Hematopoietic multipotent progenitor cell treated with erythropoietin and hydrocortisone succinate and interleukin-3 and kit ligand, for 15 days (in vitro differentiated cells): ENCODE measurements at places on chromosomes 2 and 18.

DNA sequence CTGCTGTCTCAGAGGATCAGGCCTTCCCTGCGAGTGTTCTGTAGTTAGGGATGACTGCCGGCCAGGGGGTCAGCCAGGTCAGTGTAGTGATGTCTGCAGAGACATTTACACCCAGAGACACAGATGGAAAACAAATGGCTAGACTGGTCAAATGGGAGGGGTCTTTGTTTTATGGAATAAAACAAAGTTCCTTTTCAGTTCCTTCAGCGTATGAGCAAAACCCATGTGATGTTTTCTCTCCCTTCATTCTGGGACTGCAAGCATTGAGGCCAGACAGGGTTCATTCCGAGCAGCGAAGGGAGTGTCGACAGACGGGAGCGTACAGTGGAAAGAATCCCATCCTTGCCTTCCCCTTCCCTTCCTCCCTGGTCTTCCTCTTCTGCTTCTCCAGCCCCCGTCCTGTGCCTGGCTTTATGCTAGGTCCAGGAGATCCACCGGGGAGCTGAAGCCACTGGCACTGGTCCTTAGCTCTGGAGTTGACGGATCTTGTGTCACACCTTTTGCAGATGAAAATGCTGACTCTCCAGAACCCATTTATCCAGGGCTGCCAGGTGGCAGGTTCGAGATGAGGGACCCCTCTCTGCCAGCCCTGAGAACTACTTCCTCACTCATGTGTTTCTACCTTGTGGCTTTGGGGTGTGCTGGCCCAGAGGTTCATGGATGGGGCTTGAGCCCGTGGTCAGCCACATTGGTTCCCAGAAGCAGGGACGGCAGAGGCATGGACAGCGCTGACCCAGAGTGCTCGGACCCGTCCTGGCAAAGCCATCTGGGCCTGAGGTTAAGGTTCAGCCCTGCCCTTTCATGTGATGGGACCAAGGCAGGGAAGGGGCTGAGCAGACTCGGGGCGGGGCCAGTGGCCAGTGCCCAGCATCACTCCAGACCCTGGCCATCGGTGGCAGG, 24.2 kb downstream of the ITGB1BP1 start:
- DNase-seq: no peak

- DNase-seq: no peak
These were observed 37.9 kb downstream of the B4GALT6 start for GRCh38 chr18:31646332-31647126.

DNA sequence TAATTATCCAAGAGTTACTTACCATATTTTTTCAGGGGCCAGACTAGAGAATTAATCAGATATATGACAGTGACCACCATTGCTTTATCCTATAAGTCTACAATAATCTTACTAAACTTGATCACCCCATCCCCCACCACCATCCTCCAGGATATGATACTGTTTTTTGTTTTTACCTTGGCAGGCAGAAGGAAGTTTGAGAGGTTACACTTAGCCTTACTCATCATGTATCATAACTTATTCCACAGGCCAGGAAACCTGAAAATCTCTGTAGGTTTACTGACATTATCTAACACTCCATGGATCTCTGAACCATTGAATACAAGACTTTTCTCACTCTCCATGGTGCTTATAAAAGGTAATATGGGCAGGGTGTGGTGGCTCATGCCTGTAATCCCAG, 602.7 kb downstream of the KCNJ3 start:
- DNase-seq: no peak

- DNase-seq: peak; percentile 93
These were observed at the start of gene CNPPD1 for GRCh38 chr2:219176818-219177551. TSS of gene CNPPD1 (minus strand) at chr2:219176925. CDS start at chr2:219176828, 97 bp downstream.

DNA sequence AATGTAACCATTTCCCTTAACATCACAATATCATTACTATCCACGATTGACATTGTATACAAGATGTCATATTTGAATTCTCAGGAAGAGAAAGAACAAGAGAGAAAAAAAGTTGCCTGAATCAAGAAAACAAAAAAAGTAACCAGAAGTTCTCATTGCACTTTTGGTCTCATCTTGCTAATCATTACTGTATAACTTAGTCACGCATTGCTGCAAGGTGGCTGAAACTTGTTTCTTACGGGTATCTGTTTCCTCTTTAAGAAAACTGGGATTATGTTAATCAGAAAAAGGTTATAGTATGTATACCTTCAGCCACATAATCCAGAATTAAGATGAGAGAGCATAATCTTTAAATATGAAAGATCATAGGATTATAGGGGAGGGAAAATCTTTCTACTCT, 639.7 kb upstream of the SYT4 start:
- DNase-seq: no peak

DNA sequence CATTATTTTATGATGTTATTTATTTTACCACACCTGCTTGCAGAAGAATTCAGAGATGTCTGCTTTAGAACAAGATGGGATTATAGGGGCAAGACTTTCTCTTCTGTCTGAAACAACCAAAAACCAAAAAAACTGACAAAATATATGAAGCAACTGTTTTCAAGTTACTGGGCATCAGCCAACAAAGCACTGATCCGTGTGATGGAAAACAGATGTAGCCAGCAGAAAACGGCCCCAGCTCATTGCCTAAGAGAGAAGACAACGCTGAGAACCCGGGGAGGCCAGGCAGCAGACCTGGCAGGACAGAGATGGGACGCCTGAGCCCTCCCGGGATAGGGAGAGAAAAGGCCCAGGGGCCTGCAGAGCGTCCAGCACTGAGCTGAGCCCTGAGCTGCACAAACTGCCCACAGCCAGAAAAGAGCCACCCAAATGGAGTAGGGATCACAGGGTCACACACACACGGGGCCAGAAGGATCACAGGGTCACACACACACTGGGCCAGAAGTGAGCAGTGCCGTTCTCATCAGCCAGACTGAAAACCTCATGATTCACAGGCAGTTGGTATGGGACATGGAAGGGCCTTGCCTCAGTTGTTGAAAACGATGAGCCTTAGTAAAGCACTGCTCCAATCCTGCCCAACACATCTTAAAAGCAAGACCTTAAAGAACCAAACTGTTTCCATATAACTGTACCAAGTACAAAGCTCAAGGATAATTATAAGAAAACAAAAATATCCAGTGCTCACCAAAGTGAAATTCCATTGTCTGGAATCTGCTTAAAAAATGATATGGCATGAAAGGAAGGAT, 12.1 kb downstream of the PXDN start:
- no peak for DNase-seq

DNA sequence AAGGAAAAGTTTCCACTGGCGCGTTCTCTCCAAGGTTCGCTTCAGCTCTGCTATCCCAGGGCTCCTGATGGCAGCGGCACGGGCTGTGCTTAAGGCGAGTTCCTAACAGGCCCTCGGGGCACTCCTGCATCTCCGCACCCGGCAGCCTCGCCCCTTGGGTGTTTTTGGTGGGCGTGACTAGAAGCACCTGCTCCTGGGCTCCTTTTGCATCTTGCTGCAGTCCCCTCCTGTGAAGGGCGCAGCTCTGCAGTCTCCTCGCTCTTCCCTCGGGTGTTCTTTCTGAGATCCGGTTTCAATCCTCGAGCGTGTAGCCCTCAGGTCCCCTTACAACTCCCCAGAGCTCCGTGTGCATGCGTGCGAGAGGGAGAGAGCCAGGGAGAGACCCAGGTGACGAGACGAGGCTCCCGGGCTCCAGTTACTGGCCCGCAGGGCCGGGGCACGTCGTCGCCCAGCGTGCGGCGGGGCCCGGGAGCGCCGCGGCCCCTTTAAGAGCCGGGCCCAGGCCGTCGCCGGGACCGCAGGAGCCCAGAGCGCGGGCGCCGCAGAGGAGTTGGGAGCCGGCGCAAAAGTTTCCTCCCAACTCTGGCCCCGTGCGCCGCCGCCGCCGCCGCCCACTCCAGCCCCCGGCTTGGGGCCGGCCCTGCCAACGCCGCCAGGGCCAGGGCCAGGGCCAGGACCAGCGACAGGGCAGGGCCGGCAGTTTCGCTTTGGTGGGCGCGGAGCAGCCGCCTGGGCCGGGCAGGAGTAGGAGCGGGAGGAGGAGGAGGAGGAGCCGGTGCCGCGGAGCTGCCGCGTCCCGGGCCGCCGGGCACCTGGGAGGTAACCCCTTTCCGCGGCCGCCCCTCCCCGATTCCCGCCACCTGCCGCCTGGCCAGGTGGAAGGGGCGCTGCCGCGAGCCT, at the start of gene PARD3B:
PARD3B (plus strand) TSS at position 515 of the 900 bp plus-strand sequence. CDS start 525 bp downstream, outside the sequence.
- no peak for DNase-seq

- no peak for DNase-seq
These were observed 64.4 kb downstream of the LONRF2 start for GRCh38 chr2:100257939-100258338.

DNA sequence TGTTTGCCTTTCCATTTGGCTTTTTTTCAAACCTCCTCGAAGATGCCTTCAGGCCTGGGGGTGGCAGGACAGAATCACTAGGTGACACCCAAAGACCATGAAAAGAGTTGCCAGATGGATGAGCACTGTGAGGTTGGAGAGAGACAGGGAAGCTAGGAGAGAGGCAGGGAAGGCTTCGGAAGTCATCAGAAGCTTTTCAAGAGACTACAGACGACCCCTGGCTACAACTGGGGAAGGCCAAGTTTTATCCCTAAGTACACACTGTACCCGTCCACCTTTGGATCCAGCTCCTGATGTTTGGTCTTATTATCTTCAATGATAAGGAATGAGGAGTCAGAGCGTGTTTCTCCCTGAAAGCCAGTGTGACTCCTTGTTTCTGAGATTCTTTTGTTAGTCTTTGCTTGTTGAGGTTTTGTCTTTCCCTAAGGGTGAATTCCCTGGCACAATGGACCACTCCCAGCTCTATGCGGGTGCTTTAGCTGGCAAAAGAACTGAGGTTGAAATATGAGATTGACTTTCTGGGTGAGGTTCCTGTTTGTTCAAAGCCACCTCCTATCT, 33.4 kb upstream of the SLC9A2 start:
- no peak for DNase-seq

DNA sequence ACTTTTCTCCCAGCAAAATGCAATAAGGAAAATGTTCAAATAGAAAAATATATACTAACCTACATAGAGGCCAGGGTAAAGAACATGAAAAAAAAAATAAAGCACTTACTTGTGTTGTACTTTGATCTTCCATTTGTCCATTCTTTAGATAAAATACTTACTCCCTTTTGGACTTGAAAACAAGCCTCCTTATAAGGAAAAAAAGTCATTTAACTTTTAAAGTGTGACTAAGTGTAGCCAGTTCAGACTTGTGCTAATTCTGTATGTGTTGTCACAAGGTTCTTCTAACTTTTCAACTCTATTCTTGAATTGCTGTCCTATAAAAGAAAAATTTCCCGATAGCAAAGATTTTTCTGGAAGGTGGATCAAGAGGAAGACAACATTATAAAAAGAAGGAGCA, 23.2 kb downstream of the SLC40A1 start:
- no peak for DNase-seq

GRCh38 chr2:8459474-8459873, 222.4 kb upstream of the ID2 start:
- DNase-seq: no peak

GRCh38 chr2:153455403-153455802, 23.2 kb downstream of the RPRM start:
- no peak for DNase-seq

GRCh38 chr2:168742258-168742932, 60.0 kb upstream of the NOSTRIN start:
- DNase-seq: no peak

DNA sequence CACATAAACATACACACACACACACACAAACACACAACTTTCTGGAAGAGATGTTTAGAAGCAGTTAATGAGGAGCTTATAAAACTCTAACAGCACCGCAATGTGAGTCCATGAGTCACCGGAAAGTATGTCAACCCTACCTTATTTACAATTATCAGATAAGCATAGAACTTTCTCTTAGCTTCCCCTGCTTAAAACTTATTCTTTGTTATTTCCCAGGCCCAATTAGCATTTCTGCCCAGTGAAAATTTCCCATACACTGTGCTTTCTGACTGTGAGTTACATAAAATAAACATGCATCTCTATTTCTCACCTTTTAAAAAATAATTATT, 737.6 kb downstream of the LRP1B start:
- DNase-seq: no peak

- DNase-seq: no peak
These were observed 102.5 kb upstream of the PIEZO2 start for GRCh38 chr18:11251891-11252270.

DNA sequence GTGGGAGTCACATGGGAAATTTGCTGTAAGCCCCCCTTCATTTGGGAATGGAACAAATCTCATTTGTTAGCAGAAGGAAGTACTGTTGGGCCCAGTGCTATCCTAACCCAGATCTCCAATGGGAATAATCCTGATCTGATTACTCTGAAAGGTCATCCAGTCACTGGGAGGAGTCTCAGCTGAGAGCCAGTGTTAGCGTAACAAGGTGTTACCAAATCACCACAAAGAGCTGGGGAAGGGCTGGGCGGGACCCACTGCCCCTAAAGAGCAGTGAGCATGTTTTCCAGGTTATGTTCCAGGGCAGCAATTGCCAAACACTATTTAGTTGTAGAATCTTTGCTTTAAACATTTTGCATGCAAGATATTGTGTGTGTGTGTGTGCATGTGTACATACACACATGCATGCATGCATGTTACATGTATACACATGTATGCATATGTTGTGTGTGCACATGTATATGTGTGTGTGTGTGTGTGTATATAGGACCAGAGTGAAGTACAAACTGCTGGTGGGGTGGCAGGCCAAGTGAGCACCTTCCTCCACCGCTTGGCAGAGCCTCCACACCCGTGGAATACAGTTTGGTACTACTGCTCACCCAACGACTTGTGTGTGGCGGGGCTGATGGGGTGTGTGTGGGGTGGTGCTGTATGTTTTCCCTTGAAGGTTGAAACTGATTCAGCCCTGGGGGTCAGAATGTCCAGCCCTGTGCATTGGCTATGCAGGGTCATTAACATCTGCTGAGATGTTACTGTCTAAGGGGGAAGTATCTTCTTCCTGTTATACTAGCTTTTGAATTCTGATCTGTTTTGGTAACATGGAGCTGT, 15.2 kb downstream of the INPP5D start:
- no peak for DNase-seq
